Neural crest cell (in vitro differentiated cells): ENCODE measurements at places on chromosomes 2 and 18. TPM values are rescaled to one million over a fixed set of nuclear protein-coding genes. Genes with fewer than 3 reads are reported as not detected.

WDR43 gene
- total RNA-seq: 66.7 and 70.6 TPM in 2 replicates

UGT1A4 gene
- total RNA-seq: not detected in 2 replicates

SESTD1 gene
- total RNA-seq: 98.2 and 99.7 TPM in 2 replicates

VAMP5 gene
- 0.50 and 1.5 TPM in 2 replicates for total RNA-seq

SULT1C2 gene
- 0.19 TPM in 1 of 2 replicates, not detected in the other for total RNA-seq

DNA sequence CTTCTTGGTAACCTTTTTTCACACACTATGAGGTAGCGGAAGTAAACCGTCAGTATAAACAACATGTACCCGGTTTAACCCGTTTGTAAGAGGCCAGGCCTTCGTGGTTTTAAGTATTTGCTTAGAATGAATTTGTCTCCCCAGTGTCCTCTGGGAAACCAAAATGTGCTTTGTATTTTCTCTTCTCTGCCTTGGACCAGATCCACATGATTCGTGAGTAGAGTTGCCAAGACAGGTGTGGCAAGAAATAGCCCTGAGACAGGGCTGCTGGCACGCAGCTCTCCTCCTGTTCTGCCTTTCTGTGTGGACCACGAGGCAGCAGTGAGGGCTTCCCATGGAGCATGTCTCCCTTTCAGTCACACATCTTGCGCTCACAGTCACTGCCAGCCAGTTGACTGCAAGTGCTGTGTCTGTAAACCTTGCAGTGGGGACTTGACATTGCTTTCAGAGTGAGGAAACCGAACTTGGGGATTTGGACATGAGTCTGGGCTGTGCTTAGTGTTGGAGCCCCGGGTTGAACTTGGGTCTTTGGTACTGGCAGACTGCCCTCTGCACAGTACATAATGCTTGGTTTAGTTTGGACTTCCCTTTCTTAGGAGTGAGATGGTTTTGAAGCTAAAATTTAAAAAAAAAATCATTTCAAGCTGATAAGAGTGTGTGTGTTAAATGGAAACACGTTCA is 19.1 kb downstream of the BCL2L11 start:
- DNase-seq: no peak

GRCh38 chr18:48934415-48934722 is 16.4 kb downstream of the SMAD7 start:
- DNase-seq: no peak

DNA sequence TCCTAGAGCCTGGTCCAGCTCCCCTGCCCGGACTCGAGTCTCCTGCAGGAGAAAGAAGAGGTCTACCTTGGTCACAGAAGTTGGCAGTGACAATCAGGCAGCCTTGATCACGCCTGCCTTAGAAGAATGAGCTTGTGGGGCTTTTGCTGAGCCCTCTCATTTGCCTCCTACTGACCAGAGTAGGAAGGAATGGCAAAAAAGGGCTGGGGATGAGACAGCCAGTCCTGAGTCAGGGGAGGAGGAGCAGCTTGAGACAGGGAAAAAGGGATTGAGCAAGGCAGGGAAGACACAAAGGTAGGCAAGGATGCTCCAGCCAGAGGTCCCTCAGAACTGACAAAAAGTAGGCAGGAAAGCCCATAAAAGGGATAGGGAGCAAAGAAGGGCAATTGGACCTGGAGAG is 6.0 kb downstream of the WDR54 start:
- no peak for DNase-seq

DNA sequence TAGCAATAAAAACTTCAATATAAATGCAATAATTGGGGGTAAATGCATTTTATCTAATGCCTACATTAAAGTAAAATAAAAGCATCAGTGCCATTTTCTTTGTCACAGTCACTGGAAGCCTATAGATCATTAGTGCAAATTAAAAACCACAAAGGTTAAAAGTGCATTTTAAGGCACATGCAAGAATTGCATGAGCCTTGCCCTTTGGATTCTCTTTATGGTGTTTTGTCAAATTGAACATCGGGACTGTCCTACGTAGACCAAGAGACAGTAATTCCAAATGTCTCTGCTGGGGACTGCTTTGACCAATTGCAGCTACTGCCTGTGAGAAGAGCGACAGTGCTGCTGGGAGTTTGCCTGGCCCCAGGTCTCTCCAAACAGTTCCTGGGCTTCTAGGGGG is 130.3 kb upstream of the SATB2 start:
- DNase-seq: no peak

GRCh38 chr2:75516378-75517360 is 44.1 kb downstream of the EVA1A start:
- no peak for DNase-seq

- DNase-seq: no peak
Observed at GRCh38 chr18:6281874-6282273, 132.8 kb downstream of the L3MBTL4 start.

DNA sequence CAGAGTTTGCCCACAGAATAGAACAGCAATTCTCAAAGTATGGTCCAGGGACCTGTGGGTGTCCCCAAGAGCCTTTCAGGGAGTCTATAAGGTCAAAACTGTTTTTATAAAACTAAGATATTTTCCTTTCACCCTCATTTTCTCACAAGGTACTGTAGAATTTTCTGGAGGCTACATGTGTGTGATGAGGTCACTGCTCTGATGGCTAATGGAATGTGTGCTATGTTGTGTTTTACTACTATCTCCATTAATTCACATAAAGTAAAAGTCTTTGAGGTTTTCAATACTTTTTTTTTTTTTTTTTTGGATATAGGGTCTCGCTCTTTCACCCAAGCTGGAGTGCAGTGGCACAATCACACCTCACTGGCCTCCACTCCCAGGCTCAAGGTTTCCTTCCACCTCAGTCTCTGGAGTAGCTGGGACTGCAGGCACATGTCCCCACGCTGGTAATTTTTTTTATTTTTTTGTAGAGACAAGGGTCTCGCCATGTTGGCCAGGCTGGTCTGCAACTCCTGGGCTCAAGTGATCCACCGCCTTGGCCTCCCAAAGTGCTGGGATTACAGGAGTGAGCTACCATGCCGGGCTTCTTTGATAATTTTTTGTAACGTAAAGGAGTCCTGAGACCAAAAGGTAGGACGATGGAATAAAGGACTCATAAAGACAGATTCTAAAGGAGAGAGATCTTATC is 1.8 kb downstream of the TRABD2A start:
- DNase-seq: no peak

DNA sequence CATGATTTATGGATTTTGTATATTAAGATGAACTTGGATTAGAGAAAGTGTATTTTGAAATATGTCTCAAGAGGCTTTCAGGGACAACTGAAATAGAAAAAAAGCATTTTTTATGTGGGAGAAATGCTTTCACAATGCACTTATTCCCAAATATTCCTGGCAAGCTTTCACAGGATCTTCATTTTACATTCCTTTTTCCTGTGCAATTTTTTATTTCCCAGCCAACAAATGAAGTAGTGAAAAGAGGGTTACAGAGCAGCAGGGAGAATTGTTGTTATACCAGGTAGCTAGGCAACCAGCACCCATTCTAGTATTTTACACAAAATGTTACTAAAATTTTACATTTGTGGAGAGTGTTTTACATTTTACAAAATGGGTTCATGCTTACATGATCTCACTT is 167.0 kb upstream of the RPRM start:
- no peak for DNase-seq
